ENCODE measurements at places on chromosomes 4 and X. TPM values are rescaled to one million over a fixed set of nuclear protein-coding genes. Genes with fewer than 3 reads are reported as not detected.

- H3K27ac ChIP-seq = no peak overlapping the region
- no peaks in the 10 kb centered on the region for H3K36me3 ChIP-seq
- no peak for DNase-seq
- no peak overlapping the region for H3K4me3 ChIP-seq
- no peaks in the 10 kb centered on the region for H3K4me1 ChIP-seq
These were observed 158.1 kb downstream of the LHFPL1 start for GRCh38 chrX:112521676-112522075.

GRCh38 chr4:5940470-5941203 is 47.8 kb upstream of the CRMP1 start:
- no peaks in the 10 kb centered on the region for H3K27me3 ChIP-seq
- H3K36me3 ChIP-seq = no peaks in the 10 kb centered on the region
- no peaks in the 10 kb centered on the region for H3K4me1 ChIP-seq
- no peak for DNase-seq
- no peak overlapping the region for H3K27ac ChIP-seq

DNA sequence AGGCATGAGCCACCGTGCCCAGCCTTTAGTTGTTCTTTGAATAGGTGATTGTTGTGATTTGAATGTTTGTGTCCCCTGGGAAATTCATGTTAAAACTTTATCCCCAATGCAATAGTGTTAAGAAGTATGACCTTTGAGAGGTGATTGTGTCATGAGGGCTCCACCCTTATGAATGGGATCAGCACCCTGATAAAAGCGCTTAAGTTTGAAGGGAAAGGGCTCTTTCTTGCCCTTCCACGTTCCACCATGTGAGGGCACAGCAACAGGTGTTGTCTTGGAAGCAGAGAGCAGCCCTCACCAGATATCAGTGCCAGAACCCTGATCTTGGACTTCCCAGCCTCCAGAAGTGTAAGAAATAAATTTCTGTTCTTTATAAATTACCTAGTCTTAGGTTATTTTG is 33.7 kb upstream of the RP2 start:
- H3K27ac ChIP-seq = no peak overlapping the region
- H3K27me3 ChIP-seq = no peaks in the 10 kb centered on the region
- no peaks in the 10 kb centered on the region for H3K4me1 ChIP-seq
- DNase-seq = no peak
- H3K36me3 ChIP-seq = no peaks in the 10 kb centered on the region

The GAGE10 gene
- not detected for total RNA-seq

The PHEX gene
- 0.16 TPM for total RNA-seq

The HMGN5 gene
- total RNA-seq = 4.6 TPM

DNA sequence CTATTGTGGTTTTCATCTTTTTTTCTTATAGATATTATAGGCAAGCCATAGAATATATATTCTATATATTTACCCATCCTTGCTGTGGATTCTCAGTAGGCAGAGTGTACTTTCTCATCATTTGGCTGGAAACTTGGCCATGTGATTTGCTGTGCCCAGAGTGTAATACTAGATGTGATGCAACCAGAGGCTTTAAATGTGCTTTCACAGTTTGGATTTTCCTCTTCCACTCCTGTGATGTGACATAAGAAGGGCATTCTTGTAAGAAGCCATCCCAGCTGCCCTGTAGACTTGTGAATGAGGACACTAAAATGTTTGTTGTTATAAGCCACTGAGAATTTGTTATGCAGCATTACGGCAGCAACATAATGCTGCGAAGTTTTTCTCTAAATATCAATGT is 10.4 kb upstream of the HPGDS start:
- no peaks in the 10 kb centered on the region for H3K36me3 ChIP-seq
- DNase-seq = no peak
- H3K27me3 ChIP-seq = no peaks in the 10 kb centered on the region
- H3K4me1 ChIP-seq = no peaks in the 10 kb centered on the region

- no peaks in the 10 kb centered on the region for H3K36me3 ChIP-seq
- no peak overlapping the region for H3K27ac ChIP-seq
- H3K4me3 ChIP-seq = no peak overlapping the region
- DNase-seq = no peak
- H3K4me1 ChIP-seq = no peaks in the 10 kb centered on the region
- no peaks in the 10 kb centered on the region for H3K27me3 ChIP-seq
These were observed 226.0 kb downstream of the LDB2 start for GRCh38 chr4:16672421-16672820.

DNA sequence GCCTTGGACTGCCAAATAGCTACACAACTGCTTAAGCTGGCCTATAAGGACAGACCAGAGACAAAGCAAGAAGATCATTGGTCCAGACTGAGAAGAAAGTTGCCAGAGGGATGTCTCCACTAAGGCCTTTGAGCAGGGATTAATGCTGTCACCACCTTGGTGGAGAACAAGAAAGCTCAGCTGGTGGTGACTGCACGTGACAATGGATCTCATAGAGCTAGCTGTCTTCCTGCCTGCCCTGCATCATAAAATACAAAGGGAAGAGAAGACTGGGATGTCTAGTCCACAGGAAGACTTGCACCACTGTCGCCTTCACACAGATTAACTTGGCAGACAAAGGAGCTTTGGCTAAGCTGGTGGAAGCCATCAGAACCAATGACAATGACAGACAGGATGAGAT is 40.5 kb upstream of the FAM120C start:
- H3K4me3 ChIP-seq = no peak overlapping the region
- H3K27me3 ChIP-seq = no peaks in the 10 kb centered on the region
- no peaks in the 10 kb centered on the region for H3K4me1 ChIP-seq
- DNase-seq = no peak

All from breast epithelium (tissue), 4 donors.